ENCODE measurements at places on chromosomes 7 and 10.
A peak's percentile ranks its signal among the peaks of the same experiment; 100 is the strongest.

DNA sequence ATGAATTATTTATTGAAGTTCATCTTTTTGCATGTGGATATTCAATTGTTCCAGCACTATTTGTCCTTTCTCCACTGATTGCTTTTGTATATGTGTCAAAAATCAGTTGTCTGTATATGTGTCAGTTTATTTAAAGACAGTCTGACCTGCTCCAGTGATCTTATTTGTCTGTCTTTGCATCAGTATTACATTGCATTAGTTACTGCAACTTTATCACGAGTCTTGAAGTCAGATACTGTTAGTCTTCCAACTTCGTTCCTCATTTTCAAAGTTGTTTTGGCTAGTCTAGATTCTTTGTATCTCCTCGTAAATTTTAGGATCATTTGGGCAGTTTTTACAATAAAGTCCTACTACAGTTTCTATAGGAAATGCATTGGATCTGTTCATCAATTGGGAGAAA is 166.4 kb downstream of the CELF2 start:
- DNase-seq: no peak

DNA sequence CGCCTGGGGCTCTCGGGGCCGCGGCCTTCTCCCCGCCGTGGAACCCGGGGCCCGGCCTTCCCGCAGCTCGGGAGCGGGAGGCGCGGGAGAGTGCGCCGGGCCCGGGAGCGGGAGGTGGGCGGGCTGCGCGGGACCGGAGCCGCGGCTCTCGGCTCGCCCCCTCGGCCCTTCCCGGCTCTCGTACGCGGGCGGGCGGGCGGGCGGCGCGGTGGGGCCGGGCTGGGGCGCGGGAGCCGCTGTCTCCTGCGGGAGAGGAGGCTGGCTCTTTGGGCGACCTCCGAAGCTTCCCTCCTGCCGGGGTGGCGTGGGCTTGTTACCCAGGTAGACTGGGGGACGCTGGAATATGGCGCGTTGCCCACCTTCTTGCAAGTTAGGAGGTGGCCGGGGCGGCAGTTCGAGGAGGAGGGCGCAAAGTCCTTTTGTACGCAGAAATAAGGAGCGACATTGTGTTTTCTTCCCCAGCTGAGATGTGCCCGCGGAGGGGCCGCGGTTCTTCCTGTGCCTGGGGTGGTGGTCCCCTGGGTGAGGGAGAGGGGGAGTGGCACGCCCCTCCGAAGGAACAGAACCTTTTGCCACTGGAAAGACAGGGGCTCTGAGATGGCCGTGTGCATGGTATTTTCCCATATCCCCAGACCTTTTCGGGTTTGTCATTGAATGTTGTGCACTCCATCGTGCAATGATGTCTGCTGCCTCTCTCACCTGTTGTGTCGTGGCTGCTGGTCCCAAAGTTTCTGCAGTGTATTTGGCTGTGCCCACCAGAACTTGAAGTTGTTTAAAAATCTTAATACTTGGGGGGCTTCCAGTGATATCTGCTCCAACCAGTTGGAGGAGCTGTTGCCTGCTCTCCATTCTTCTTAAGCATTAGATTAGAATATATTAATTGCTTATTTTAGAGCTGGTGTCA is 844 bp downstream of the NRF1 start:
- peak; percentile 72 for DNase-seq

DNA sequence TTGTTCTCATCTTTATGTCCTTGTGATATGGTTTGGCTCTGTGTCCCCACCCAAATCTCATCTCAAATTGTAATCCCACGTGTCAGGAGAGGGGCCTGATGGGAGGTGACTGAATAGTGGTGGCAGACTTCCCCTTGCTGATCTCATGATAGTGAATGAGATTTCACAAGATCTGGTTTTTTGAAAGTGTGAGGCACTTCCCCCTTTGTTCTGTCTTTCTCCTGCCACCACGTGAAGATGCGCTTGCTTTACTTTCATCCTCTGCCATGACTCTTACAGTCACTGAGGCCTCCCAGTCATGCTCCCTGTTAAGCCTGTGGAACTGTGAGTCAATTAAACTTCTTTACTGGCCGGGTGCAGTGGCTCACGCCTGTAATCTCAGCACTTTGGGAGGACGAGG is 161.0 kb downstream of the HERPUD2 start:
- no peak for DNase-seq

- DNase-seq: no peak
Observed at GRCh38 chr10:55374060-55374459, 573.0 kb upstream of the PCDH15 start.

DNA sequence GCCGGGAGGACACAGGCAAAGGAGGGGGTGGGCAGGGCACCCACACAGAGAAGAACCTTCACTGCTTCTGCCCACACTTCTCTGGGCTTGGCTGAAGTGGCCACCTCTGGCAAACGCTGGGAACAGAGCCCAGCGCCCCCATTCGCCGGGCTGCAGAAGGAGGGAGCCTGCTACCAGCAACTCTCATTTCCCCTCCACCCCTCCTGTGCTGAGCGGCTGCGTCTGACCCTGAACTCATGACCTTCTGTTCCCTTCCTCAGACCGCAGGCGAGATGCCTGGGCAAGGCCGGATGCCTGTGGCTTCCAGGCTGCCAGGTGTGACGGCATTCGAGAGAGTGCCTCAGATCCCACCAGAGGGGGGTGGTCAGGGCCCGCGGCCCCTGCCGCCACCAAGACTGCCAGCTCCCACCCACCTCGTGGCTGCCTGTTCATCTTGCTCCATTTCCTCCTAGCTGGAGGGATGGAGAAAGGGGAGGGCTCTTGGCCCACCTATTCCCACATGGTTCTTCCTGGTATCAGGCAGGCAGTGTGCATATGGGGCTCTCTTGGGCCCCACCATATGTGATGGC is 19.8 kb downstream of the DNAJB12 start:
- peak; percentile 89 for DNase-seq

DNA sequence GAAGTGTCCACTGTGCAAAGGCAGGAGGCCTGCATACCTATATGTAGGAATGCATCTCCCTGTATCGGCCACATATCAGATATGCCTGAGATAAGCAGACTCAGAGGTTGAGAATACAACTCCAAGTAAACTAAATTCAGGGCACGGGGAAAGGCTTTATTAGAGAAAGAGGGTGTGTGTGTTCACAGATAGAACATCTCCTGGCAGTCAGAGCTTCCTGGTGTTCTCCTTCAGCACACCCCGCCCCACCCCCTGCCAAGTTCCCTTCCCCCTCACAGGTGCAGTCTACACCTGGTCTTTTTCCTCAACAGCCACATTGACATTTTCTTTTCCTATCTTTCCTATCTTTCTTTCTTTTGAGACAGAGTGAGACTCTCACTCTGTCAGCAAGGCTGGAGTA is 17.1 kb downstream of the GBX1 start:
- DNase-seq: no peak

DNA sequence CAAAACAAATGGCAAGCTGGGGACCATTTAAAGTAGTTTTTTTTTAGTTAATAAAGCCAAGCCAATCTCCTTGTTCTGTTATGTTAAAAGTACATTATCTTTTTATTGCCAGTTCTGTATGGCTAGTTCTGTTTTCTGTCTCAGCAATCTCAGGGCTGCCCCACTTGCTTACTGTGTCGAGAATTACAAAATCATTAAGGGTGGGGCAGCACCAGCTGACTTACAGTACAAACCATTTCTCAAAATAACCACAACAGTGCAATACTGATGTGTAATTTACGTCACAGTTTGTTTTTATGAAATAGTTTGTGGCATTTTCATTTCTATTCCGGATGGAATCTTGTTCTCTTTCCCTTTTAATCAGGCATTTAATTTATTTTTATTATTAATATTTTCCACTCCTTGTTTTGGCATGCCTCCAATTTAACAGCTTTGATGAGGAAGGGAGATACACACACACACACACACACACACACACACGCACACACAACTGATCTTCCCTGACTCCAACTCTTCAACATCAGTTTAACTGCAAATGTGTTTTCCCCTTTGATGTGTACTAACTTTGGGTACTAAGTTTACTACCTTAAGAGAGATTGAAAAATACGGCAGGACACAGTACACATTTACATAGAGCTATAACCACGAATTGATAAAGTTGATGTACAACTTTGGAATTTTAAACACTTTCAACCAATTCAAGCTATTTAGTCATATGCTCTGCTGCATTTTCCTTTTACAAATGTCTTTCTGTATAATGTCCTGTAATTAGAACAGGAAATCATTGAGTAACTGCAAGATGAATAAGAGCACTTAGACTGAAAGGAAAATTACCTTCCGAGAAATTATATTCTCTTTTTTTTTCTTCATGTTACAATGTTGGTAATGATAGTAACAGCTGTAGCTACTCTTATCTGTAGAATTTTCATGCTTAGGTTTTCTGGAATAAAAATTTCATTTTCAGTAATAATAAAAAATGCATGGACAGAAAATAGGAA is 91.5 kb downstream of the ARID5B start:
- no peak for DNase-seq

- DNase-seq: no peak
Observed at GRCh38 chr10:75904499-75905283, 473.3 kb downstream of the LRMDA start.

DNA sequence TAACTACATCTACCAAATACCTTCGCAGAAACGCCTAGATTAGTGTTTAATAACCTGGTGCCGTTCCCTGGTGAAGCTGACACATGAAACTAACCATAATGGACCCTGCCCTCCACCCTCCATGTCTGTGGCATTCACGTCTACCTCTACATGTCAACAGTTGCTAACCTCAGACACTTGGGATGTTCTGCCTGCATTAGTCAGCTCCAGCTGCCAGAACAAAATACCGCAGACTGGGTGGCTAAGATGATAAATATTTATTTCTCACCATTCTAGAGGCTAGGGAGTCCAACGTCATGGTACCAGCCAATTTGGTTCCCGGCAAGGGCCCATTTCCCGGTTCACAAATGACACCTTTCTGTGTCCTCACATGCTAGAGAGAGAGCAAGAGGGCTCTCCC is 118.5 kb upstream of the CHST15 start:
- no peak for DNase-seq

DNA sequence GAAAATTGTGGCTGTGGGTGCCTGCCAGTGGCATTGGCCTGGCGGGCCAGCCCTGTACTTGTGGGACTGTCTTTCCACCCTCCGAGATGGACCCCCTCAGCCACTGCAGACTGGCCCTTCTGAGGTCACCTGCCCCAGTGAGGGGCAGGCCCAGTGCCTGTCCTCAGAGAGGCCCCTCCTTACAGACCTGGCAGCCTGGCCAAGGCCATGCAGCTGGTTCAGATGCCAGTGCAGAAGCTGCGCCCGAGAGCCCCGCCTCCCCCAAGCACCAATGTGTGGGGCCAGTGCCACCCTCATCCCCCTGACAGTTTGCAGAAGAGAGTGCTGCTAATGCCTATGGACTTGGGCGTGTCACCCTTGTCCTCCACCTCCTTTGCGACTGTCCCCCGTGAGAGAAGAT is 10.0 kb downstream of the ZNF316 start:
- no peak for DNase-seq

DNA sequence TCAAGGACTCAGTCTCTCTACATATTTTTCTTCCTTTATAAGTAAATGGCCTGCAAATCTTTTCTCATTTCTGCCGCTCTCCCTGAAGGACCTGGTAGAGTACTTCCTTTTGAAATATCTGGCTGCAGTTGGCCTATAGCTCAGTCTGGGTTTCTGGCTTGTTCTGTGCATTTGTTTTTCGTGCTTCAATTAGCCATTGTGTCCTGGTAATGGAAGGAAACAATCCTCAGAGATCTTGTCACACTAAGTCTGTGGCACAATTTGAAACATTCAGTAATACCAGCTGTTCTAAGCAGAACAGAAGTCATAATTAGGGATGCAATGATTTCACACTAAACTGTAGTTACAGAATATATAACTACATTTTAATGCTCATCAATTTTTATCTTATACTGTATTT is 545.0 kb downstream of the NRG3 start:
- DNase-seq: no peak

GRCh38 chr7:158125721-158126120 is 461.9 kb downstream of the PTPRN2 start:
- DNase-seq: no peak

GRCh38 chr7:84492098-84493034 is 297.8 kb upstream of the SEMA3A start:
- DNase-seq: no peak

DNA sequence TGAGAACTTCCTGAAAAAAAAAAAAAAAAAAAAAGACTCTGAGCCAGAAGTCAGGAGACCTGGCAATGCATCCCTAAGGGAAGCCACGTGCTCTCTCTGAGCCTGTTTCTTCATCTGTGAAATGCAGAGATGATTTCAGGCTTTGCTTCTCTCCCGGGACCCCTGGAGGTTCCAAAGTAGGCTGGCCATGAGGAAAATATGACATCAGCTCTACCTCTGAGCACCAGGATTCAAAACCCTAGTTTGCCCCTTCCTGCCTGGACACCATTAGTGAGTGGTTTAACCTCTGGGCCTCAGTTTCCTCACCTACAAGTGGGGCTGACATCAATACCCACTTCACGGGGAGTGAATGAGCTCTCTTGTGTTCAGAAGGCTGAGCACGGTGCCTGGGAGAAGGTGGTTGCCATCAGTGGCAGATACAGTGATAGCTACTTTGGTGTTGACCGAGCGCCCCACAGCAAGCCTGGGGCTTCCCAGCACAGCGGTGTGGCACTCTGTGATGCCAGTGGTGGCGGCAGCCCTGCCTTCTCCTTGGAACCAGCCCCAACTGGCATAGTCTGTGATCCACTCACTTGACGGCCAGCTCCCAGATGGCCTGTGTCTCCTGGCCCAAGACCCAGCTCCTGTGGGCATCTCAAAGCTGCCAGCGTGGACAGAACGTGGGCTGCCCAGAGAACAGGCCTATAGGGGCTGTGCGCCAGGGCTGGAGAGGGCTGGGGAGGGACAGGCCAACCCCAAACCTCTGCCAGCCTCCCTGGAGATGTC is 153.1 kb upstream of the UNC5B start:
- DNase-seq: peak; percentile 48

GRCh38 chr10:94000638-94001415 is 7.1 kb downstream of the PLCE1 start:
- DNase-seq: no peak

GRCh38 chr7:151744656-151745638 is 132.0 kb downstream of the PRKAG2 start:
- DNase-seq: peak; percentile 82

GRCh38 chr10:100289641-100290040 is 3.2 kb upstream of the BLOC1S2 start:
- DNase-seq: no peak

GRCh38 chr7:39605087-39605486 is 18.3 kb upstream of the RALA start:
- DNase-seq: no peak

GRCh38 chr10:33410096-33410859 is 75.8 kb upstream of the NRP1 start:
- DNase-seq: no peak

DNA sequence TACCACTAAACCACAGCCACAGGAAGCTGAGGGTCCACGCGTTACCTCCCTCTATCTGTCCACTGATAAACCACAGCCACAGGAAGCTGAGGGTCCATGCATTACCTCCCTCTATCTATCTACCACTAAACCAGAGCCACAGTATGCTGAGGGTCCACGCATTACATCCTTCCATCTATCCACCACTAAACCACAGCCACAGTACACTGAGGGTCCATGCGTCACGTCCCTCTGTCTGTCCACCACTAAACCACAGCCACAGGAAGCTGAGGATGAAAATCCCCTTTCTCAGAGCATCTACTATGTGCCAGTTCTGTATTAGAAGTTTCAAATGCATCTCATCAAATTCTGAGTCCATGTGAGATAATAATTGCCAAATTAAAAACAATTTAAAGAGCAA is 589.3 kb downstream of the DNAJB6 start:
- DNase-seq: no peak

GRCh38 chr10:57249615-57250281 is 888.7 kb upstream of the ZWINT start:
- peak; percentile 22 for DNase-seq

- no peak for DNase-seq
Observed at GRCh38 chr10:21953585-21954057, 49.9 kb downstream of the DNAJC1 start.

GRCh38 chr10:6299234-6299633 is 96.5 kb downstream of the PFKFB3 start:
- no peak for DNase-seq

Measured in left ventricle myocardium superior (tissue), 1 donor.